HS-5 (cell line): ENCODE measurements at places on chromosomes 16 and 17.
A peak's percentile ranks its signal among the peaks of the same experiment; 100 is the strongest.

DNA sequence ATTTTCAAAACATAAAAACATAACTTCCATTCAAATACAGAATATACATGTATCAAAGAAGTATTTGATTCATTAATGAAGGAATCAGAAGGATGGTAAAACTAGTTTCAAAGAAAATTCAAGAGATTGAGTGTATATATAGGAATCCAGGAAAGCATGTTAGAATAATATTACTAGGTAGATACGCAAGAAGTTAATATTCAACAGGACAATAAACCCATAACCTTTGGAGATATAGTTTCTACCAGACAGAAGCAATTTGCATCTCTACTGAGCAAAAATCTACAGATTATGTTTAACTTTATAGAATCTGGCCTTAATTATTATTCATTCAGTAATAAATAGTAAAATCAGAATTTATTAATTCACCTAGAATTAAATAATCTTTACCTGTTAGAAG is 166.8 kb downstream of the CNTNAP4 start:
- no peak for DNase-seq

- no peak for DNase-seq
These were observed 84.2 kb downstream of the KCNJ12 start for GRCh38 chr17:21460358-21460757.

DNA sequence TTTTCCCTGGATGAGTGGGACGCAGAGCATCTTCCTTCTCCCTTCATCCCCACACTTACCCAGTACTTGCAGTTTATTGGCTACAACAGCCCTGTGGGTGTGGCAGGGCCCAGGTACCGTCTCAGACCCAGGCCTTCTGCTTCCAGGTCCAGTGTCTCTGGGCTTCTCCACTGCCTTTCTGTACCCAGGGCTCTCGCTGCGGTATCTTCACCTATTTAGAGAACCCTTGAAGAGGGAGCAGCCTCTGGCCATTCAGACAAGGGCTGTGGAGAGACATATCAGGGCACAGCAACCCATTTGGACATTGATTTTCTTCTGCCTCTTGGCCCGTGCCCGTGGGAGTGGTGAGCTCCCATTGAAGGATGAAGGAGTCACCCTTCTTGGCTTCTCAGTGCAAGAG is 17.3 kb downstream of the TBX4 start:
- no peak for DNase-seq

GRCh38 chr17:60139438-60140285 is 10.1 kb upstream of the CA4 start:
- no peak for DNase-seq

DNA sequence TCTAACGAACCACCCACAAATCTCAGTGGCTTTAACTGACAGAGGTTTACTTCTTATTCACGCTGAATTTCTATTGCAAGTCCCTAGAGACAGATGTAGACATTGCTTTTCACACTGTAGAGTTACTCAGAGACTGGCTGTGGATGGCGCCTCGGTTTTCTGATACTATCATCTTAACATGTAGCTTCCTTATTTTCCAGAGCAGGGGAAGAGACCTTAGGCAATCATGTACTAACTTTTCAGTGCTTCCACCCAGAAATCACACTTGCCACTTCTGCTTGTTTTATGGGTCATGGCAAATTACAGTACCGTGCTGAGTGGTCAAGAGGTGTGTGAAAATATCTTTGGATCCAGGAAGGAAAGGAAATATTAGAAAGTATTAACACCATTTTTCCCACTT is 65.4 kb downstream of the MAF start:
- DNase-seq, result no peak

- DNase-seq, result no peak
These were observed 225.9 kb downstream of the SEC14L1 start for GRCh38 chr17:77366558-77367245.

GRCh38 chr17:68435876-68436842 is 21.1 kb downstream of the WIPI1 start:
- DNase-seq, result peak; percentile 34

DNA sequence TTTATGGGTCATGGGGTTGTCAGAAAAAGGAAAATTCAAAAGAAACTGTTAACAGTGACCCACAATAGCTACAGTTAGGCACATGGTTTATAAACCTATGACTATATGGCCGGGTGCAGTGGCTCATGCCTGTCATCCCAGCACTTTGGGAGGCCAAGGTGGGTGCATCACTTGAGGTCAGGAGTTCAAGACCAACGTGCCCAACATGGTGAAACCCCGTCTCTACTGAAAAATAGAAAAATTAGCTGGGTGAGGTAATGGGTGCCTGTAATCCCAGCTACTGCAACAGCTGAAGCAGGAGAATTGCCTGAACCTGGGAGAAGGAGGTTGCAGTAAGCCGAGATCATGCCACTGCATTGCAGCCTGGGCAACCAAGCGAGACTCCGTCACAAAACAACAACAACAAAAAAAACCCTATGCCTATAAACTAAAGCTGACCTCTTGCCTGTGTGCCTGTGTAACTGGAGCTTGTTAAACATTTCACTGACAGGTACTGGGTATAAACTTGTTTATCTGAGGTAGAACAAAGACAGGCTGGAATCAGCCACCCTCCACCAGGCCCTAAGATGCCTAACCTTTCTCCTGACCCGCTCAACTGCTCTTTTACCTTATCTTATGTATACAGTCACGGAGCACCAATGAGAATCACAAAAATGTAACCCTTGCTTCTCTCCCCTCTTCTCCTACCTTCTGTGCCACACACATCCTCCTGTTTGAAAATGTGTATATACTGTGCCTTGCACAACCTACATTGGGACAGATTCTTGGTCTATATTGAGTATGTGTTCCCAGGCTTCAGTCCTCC is 62.9 kb upstream of the ATF7IP2 start:
- no peak for DNase-seq

DNA sequence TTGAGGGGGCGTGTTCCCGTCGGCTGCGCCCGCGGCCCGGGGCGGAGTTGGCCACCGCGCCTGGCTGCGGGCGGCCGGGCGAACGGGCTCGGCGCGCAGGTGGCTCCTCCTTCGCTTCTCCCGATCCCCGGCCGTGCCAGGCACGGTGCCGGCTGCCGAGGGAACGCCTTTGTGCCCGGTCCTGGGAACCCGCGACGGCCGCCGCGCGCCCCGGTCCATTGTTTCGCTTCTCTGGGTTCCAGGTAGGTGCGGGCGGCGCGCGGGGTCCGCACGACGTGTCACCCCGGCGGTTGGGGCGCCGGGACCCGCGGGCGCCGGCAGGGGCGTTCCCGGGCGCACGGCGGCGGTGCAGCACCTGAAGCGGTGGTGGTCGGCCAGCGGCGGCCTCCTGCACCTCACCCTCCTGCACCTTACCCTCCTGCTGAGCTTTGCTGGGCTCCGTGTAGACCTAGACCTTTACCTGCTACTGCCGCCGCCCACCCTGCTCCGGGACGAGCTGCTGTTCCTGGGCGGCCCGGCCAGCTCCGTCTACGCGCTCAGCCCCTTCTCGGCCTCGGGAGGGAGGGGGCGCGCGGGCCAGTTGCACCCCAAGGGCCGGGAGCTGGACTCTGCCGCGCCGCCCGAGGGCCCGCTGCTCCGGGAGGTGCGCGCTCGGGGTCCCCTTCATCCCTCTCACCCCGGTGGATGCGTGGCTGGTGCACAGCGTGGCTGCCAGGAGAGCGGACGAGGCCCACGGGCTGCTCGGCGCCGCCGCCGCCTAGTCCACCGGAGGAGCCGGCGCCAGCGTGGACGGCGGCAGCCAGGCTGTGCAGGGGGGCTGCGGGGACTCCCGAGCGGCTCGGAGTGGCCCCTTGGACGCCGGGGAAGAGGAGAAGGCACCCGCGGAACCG is 99.9 kb downstream of the EFCAB13 start:
- no peak for DNase-seq

- DNase-seq, result no peak
These were observed 47.9 kb upstream of the MAP3K14 start for GRCh38 chr17:45364531-45365390.

- no peak for DNase-seq
These were observed 7.2 kb downstream of the CTF1 start for GRCh38 chr16:30903596-30903995.

- DNase-seq, result no peak
These were observed 717.2 kb downstream of the WWOX start for GRCh38 chr16:78816499-78817195.

DNA sequence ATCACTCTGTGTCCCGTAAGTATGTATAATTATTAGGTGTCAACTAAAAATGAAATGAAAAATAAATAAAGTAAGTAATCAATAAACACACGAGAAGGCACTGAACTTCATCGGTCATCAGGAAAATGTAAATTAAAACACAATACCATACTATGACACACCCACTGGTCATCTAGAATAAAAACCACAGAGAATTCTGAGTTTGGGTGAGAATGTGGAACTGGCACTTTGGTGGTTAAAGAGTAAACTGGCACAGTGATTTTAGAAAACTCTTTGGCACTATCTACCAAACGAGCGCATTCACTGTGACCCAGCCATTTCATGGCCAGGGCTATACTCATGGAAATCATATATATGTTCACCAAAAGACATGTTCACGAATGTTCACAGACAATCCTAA is 98.2 kb downstream of the HS3ST3A1 start:
- peak; percentile 29 for DNase-seq

DNA sequence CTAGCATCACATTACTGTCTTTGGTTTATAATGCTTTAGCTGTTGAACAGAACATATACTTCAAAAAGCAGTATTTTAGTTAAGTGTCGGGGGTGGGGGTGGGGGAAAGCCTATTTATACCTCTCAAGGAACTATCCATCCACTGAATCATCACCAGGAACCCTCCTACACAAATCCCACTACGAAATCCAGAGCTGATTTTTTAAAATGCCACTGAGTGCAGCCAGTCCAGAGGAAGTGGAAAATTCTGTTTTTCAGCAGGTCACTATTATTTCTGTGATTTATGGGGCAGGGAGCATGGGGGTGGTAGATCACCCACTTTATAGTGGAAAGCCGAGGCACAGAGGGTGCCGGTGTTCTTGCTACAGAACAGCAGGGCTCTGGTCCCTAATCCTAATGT is 284.1 kb downstream of the SOX9 start:
- no peak for DNase-seq

GRCh38 chr16:58492066-58492465 is 7.9 kb upstream of the NDRG4 start:
- DNase-seq, result no peak

DNA sequence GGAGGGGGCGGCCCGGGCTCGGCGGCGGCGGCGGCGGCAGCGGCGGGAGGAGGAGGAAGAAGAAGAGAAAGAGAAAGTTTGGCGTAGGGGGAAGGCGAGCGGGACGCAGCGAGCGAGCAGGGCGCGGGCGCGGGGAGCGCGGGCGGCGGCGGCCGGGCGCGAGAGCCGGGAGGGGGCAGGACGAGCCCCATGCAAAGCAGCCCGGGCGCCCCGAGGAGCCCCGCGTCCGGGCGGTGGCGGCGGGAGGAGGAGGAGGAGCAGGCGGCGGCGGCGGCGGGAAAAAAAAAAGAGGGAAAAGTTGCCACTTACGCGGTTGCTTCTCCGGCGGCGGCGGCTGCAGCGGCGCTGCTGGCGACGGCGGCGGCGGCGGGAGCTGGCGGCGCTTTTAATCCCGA is 10.3 kb upstream of the ZFHX3 start:
- DNase-seq, result no peak

DNA sequence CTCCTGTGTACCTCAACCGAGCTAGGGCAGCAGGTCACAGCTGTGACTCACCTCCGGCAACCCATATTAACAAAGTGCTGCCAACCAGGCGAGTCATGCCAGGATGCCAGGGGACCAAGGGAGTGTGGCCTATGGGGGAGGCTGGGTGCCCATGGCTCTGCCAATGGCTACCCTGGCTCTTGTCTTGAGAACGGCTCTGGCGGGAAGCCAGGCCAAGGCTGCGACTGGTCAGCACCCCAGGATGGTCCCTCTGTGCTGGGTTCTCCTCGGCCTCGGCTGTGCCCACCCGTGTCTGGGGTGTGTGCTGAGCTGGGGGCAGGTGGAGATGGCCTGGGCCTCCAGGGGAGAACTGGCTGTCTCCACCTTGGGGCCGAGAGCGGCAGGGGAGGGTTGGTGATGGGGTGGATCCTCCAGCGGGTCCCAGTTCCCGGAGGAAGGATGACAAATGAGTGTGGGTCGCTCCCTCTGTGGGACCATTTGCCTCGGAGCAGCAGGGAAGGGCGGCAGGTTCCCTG is 75.8 kb downstream of the MRC2 start:
- peak; percentile 64 for DNase-seq

DNA sequence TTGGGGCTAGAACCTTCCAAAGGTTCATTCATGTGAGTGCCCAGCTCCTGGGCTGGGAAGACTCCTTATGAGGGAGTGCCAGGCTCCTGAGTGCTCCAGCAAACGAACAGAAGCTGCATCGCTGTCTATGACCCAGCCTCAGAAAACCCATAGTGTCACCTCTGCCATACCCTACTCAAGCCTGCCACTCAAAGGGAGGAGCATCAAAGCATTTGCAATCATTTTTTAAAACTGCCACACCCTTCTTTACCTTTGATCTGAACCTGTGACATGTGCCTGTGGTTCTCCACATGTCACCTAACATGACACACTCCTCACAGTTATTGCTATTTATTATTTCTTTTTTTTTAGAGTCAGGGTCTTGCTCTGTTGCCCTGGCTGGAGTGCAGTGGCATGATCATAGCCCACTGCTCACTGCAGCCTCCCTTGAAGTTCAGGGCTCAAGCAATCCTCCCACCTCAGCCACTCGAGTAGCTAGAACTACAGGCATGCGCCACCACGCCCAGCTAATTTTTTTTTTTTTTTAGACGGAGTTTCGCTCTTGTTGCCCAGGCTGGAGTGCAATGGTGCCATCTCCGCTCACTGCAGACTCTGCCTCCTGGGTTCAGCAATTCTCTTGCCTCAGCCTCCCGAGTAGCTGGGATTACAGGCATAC is 7.3 kb upstream of the KDM8 start:
- no peak for DNase-seq
